Left cardiac atrium (tissue), 4 donors: ENCODE measurements at places on chromosomes 16 and 17.
A peak's percentile ranks its signal among the peaks of the same experiment; 100 is the strongest.

GRCh38 chr16:81710596-81710995, 68.5 kb upstream of the PLCG2 start:
- DNase-seq, result no peak

GRCh38 chr17:77419547-77420094, 278.9 kb downstream of the SEC14L1 start:
- no peak for DNase-seq

- no peak for DNase-seq
These were observed 23.6 kb downstream of the CRISPLD2 start for GRCh38 chr16:84843149-84844048.

DNA sequence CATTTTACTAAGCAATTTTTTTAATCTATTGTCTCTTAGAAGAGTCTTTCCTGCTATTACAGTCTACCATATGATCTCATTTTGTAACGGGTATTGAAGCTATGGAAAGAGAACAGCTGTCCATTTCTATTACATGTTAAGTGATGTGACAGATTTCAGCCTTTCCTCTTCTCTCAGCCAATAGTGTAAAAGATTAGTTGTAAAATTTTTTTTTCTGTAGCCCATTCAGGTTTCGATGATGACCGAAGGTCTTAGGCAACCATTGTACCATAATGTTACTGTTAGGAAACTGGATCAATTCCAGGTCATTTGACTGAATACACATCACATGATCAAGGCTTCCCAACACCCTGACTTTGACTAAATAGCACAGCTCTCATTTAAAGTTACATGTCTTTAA, 147.6 kb upstream of the HLF start:
- no peak for DNase-seq

- DNase-seq, result no peak
These were observed 161.3 kb downstream of the RPTOR start for GRCh38 chr17:80705988-80706387.

DNA sequence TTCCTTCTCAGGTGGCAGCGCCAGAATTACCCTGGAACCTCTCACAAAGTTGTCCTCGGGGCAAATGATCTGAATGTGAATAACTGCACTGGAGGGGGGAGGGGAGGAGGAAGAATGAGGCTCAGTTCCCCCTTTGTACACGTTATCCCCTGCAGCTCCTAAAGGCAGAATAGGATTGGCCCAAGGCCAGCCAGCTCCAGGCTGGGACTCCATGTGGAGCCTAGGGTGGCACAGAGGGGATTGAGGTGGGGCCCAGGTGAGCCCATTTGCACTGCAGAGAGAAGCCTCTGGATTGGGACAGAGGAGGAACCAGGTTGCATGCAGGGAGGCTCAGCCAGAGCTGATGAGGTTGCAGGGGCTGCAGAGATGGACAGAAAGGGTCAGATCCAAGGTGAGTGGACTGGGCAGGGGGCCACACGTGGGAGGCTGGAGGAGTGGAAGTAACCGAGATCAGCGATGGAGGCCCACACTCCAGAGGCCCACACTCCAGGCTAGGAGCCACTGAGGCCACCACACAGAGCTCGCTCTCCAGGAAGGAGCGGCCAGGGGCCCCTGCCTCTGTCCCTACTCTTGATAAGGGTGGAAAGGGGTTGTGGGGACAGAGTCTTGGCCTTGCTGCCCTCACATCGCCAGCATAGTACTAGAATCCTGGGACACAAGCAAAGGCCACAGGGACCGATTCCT, 78.6 kb downstream of the RBFOX3 start:
- DNase-seq, result peak; percentile 5

DNA sequence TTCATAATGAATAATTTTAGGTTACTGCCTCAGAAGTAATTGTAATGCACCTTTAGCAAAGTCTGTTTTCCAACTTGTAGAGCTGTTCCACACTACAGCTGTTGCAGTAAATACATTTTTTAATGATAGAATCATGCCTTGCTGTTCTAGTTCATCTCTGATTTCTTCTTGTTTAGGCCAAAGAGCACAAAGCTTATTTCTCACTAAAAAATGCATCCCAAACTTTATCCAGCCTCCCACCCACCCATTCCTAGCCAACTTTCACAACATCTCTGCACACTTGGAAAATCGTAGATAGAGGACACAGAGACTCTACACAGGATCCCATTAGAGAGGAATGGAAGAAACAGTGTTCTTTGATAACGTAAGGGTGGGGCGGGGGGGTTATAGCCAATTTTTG, 252.2 kb upstream of the DYNLRB2 start:
- DNase-seq, result no peak

DNA sequence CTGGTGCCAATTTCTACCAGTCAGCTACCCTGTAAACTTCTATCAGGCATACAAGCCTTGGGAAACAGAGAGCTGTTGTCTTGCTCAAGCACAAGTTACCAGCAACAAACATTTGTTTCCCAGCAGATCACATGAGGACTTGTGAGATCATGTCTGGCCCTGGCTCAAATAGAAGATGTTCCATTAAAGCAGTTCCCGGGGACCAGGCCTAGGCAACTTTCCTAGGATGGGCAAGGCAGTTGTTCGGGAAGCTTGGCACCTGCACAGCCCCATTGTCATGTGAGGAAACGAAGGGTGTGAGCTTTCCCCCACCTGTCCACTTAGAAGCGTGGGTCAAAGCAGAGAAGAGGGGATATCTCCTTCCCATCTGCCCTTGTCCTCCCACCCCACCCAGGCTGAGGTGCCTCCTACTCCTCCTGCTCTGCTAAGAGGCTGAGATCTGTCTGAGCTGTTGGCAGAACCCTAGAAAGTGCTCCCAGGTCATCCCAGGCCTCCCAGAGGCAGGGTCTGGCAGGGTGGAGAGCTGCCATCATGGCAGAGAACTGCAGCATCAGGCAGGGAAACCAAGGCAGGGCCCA, 11.2 kb upstream of the SLC47A2 start:
- DNase-seq, result peak; percentile 54

- DNase-seq, result no peak
These were observed 798.4 kb upstream of the EEF2KMT start for GRCh38 chr16:5895976-5896375.

GRCh38 chr16:31177136-31177535, 2.8 kb upstream of the FUS start:
- no peak for DNase-seq

- DNase-seq, result no peak
These were observed 214.9 kb upstream of the MPHOSPH6 start for GRCh38 chr16:82384949-82385348.
